ENCODE measurements at places on chromosomes 2 and 18. TPM values are rescaled to one million over a fixed set of nuclear protein-coding genes. Genes with fewer than 3 reads are reported as not detected.

Gene CIDEA
- total RNA-seq = not detected

DNA sequence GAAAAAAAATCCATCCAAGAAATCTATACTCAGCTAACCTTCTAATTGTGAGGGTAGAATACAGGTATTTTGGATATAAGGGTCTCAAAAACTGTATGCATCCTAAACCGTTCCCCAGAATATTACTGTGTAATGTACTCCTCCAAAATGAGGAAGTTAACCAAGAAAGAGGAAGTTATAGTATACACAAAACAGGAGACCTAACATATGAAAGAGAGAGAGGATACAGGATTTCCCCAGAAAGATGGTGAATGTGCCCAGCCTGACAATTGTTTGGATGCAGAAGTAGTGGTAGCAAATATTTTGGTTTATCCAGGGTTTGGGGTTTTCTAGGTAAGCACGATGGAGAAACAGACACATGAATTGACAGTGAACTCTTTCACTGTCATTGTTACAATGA is 50.6 kb downstream of the GALNT3 start:
- DNase-seq = no peak
- peaks cover 3% of the 10 kb centered on the region for H3K36me3 ChIP-seq
- no peak overlapping the region for H3K4me3 ChIP-seq

Gene ALK
- not detected for total RNA-seq

GRCh38 chr18:23963443-23964165 is 51.0 kb upstream of the TTC39C start:
- H3K4me1 ChIP-seq = peaks cover 5% of the 10 kb centered on the region
- no peak overlapping the region for H3K27ac ChIP-seq
- H3K27me3 ChIP-seq = peaks cover 8% of the 10 kb centered on the region
- H3K36me3 ChIP-seq = no peaks in the 10 kb centered on the region
- DNase-seq = no peak
- no peak overlapping the region for H3K4me3 ChIP-seq

Gene VIT
- 0.15 TPM for total RNA-seq

DNA sequence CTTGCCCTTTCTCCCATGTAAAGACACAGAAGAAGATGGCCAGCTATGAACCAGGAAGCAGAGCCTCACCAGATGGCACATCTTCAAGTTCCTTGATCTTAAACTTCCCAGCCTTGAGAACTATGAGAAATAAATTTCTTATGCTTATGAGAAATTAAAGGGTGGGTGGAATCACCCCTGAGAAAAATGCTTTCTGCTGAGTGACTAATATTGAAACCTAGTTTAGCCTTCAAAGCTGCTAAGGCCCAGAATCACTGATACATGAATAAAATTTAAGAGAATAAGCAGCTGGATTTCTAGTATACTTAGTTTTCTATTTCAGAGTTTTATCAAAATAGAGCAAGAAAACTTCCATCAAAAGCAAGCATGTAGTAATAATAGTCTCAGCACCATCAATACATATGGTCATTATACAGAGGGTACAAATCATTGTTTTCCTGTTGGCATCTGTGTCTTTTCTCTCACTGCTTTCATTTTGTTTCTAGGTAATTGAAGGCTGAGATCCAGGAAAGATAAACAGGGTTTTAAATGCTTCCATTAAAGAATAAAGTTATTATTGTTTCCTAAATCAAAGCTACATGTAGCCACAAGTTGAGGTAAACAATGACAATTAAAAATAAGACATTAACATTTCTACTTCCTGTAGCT is 53.3 kb upstream of the COL5A2 start:
- H3K36me3 ChIP-seq = no peaks in the 10 kb centered on the region
- no peak overlapping the region for H3K4me3 ChIP-seq

Gene SNORC
- 2.2 TPM for total RNA-seq

DNA sequence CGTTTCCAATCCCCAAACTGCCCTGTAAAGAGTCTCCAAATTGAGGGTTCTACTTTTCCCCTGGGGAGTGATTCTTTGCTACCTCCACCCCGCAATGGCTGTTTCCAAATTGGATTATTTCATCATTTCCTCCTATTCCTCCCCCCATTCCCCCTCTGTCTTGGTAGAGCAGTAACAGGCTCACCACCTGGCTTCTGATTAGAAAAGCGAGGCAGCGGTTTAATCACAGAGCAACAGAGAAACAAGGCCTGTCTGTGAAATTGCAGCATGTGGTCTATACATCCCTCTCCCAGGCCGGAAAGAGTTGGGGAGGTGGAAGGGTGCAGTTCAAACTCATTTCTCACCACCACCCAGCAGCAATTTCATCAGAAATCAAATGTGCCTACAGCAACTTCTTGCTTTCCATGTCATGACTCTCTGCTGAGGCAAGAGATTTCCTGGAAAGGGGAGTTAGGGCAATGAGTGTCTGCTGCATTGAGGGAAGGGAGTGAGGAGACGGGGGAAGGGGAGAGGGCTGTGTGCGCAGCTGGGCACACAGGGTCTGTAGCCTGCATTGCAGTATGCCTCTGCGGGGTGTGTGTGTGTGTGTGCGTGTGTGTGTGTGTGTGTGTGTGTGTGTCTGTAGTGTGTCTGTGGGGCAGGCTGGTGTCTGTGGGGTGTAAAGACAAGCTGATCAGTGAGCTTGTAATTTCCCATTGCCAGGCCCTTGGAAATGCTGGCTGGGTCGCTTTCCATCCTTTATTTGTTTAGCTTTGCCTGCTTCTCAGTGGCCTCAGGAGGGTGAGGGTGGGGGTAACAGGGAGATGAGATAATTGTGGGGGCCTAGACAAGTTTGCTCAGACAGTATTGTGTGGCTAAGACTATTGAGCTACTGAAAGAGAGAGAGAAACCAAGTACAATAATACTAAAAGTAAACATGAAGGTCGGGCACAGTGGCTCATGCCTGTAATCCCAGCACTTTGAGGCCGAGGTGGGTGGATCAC is 13.5 kb upstream of the IGFBP2 start:
- no peaks in the 10 kb centered on the region for H3K36me3 ChIP-seq
- no peak overlapping the region for H3K4me3 ChIP-seq
- peak overlapping the region; percentile 95 for H3K27ac ChIP-seq
- no peak for DNase-seq
- peaks cover 27% of the 10 kb centered on the region for H3K4me1 ChIP-seq

DNA sequence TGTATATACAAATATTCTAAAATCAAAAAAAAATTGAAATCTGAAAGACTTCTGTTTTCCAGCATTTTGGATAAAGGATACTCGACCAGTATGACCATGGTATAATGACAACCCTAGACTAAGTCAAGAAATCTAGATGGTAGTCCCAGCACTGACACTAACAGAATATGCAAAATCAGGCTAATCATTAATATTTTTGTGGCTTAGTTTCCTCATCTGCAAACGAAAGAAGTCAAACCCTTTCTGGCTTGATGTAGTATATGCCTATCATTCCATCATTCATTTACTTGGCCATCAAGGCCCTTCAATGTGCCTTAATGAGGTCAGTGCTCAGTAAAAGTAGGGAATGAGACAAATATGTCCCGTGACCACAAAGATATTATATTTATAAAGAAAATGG is 83.5 kb downstream of the NCKAP5 start:
- no peaks in the 10 kb centered on the region for H3K27me3 ChIP-seq
- no peak overlapping the region for H3K27ac ChIP-seq
- H3K4me3 ChIP-seq = no peak overlapping the region
- peaks cover 28% of the 10 kb centered on the region for H3K4me1 ChIP-seq

- no peaks in the 10 kb centered on the region for H3K27me3 ChIP-seq
- no peak overlapping the region for H3K27ac ChIP-seq
- peaks cover 15% of the 10 kb centered on the region for H3K4me1 ChIP-seq
- DNase-seq = no peak
- no peak overlapping the region for H3K4me3 ChIP-seq
These were observed 10.6 kb upstream of the MOCOS start for GRCh38 chr18:36176711-36177110.

Gene CSRNP3
- 3.7 TPM for total RNA-seq

Gene AQP12B
- total RNA-seq = not detected

DNA sequence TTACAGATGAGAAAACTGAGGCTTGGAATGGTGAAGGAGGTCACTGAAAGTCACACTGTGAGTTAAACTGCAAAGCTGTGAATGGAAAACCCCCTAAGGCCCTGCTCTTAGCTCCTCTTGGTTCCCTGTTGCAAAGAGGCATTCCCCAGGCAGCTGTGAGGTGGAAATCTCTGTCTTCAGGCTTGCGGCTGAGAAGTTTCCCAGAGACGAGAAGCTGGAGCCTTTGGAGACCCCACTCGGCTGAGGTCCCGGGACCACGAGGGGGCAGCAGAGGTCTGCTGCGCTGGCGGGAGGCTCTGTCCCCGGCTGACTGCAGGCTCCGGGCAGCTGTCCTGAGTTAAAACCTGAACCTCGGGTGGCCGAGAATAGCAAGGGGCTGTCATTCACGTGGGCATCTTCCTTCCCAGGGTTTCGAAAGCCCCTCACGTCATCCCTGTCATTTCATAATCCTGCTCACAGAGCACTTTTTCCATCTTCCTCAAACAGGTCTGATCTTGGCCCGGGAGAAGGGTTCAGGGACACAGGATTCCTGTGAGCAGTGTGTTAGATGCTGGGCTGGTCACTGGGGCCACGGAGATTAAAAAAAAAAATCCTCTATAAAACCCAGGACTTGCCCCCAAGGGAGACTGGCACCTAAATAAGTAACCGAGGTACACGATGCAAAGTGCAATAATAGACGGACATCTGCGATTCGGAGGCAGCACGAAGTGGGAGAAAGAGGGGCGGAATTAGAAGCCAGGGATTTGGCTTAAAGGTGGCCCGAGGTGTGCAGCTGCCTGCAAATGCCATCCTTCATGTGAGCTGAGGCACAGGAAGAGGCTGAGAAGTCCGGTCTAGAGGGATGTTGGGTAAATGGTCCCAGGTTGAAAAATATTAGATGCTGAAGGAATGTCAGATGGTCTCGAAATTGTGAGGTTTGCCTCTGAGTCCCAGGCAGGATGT is 24.6 kb upstream of the ATOH8 start:
- no peak overlapping the region for H3K4me3 ChIP-seq
- H3K4me1 ChIP-seq = peaks cover 4% of the 10 kb centered on the region
- peaks cover 51% of the 10 kb centered on the region for H3K27me3 ChIP-seq
- peaks cover 1% of the 10 kb centered on the region for H3K36me3 ChIP-seq

DNA sequence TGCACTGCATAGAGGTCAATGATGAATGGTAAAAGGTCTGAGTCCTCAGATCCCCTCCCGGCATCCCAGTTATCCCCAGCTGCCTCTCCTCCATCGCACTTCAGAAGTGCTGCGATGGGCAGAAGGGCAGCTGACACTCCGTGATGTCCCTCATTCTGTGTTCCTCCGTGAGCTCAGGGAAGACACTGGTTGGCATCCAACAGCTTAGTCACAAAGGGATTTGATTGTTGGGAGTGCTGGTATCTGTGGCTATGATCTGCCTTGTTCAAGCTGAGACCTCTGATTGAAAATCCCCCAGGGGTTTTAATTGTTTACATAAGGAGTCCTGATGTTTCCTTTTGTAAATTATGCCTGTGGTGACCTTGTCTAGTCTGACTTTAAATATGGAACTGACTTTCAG is 19.0 kb upstream of the SAG start:
- H3K27me3 ChIP-seq = no peaks in the 10 kb centered on the region
- H3K27ac ChIP-seq = no peak overlapping the region
- no peak overlapping the region for H3K4me3 ChIP-seq
- peaks cover 51% of the 10 kb centered on the region for H3K36me3 ChIP-seq

DNA sequence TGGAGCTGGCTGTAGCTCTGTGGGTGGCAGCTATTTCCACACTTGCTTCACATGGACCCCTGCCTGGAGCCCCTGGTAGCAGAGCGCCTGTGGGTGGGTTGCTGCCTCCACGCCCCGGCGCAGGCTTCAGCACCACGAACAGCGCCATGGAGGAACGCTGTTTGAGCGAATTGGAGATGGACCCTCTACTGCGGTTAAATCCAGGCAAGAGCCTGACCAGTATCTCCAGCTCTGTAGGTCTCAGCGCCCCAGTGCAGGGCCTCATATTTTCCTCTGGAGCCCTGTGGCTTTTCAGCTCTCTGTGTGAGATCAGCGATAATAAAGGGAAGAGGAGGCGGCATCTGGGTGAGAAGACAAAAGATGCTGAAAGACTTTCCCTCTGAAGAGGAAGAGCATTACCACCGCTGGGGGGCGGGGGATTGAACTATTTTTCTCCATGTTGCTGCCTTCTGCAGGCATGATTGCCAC is 12.0 kb downstream of the ONECUT2 start:
- H3K27me3 ChIP-seq = peaks cover 54% of the 10 kb centered on the region
- no peak for DNase-seq
- no peak overlapping the region for H3K27ac ChIP-seq
- H3K36me3 ChIP-seq = no peaks in the 10 kb centered on the region

Gene RFTN2
- total RNA-seq = 28.5 TPM

DNA sequence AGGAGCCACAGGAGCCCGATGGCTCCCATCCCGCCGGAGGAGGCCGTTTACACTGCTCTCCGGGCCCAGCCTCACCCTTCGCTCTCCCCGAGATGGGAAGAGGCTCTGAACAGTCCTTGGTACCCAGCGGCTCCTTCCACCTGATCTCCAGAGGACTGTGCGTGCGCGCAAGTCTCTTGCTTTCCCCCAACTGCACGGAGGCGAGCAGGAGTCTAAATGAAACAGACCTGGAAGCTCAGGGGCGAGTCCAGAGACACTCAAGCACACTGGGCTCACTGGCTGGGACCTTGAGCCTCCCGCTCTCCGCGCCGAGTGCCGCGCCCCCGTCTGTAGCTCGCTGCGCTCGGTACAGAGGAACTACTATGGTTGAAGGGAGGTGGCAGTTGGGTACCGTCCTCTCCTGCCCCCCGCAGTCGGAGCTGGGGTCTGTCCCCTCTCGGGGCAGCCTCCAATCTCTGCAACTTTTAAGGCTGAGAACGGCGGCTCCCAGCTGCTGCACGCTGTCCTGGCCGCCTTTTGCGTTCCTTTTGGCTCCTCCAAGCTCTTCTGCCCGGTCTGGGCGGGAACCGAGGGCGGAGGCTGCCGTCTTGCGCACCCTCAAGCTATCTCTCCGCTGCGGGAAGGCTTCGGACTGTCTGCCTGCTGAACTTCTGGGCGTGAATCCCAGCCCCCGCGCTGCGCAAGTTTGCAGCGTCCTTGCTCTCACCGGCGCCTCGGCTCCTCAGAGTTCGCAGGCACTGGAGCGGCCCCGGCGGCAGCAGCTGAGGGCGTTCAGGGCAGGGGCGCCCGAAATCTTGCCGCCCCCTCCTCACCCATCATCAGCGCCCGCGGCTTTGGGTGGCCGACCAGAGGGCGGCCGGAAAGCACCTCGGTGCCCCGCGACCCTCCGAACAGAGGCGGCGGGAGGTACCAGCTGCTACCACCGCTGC is 491 bp downstream of the ALK start:
- DNase-seq = no peak
- H3K27ac ChIP-seq = no peak overlapping the region
- peaks cover 13% of the 10 kb centered on the region for H3K4me1 ChIP-seq
- no peaks in the 10 kb centered on the region for H3K36me3 ChIP-seq

GRCh38 chr2:100870652-100871531 is 51.0 kb downstream of the NPAS2 start:
- peaks cover 9% of the 10 kb centered on the region for H3K36me3 ChIP-seq
- no peaks in the 10 kb centered on the region for H3K27me3 ChIP-seq
- H3K27ac ChIP-seq = no peak overlapping the region
- DNase-seq = no peak
- H3K4me3 ChIP-seq = no peak overlapping the region
